ENCODE measurements at places on chromosomes 16 and 17.

- no peak for DNase-seq
Measured at GRCh38 chr17:77444984-77445759, 304.4 kb downstream of the SEC14L1 start.

GRCh38 chr17:38761612-38762011 lies 9.1 kb downstream of the PSMB3 start:
- no peak for DNase-seq

GRCh38 chr16:87560428-87561199 lies 41.7 kb upstream of the JPH3 start:
- DNase-seq, result peak; percentile 64

GRCh38 chr17:83193336-83194185 lies 114.2 kb downstream of the METRNL start:
- DNase-seq, result no peak

DNA sequence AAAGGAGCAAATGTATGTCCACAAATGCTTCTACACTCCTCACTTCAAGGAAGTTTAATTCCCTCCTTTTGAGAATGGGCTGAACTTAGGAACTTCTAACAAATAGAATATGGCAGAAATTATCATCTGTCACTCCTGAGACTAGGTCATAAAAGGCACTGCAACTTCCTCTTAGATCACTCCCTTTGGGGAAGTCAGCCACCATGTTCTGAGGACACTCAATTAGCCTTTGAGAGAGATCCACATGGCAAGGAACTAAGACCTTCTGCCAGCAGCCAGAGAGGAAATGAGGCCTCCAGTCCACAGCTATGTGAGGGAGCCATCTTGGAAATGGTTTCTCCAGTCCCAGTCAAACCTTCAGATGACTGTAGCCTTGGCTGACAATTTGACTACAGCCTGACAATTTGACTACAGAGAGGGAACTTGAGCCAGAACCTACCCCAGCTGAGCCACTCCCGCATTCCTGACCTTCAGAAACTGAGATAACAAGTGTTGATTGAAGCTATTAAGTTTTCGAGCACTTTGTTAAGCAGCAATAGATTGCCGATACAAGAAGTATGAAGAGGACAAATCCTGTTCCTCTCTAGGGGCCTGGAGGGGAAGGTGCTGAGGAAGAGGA lies 113.4 kb upstream of the SEC14L1 start:
- DNase-seq, result no peak

DNA sequence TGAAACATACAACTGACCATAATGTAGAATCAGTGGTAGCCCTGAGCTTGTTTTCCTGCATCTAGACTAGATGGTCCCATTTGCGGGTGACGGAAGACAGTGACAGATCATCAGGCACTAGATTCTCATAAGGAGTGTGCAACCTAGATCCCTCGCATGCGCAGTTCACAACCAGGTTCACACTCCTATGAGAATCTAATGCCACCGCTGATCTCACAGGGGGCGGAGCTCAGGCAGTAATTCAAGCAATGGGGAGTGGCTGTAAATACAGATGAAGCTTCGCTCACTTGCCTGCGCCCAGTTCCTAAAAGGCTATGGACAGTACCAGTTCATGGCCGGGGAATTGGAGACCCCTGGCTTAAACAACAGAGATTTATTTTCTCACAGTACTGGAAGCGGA lies 656.3 kb downstream of the HS3ST4 start:
- no peak for DNase-seq
